Mesangial cell (primary cell): ENCODE measurements at places on chromosomes 3 and 15. TPM values are rescaled to one million over a fixed set of nuclear protein-coding genes. Genes with fewer than 3 reads are reported as not detected.

Gene ZDHHC19
- 0.13 TPM in 1 of 2 replicates, not detected in the other for total RNA-seq

Gene PAQR9
- total RNA-seq, result 0.51 TPM in 1 of 2 replicates, not detected in the other

Gene SERPINI2
- total RNA-seq, result not detected in 2 replicates

Gene WDR93
- 0.16 and 0.25 TPM in 2 replicates for total RNA-seq

Gene GOLGA6B
- total RNA-seq, result not detected in 2 replicates

Gene ZIC4
- not detected in 2 replicates for total RNA-seq

Gene PIF1
- 4.1 and 36.7 TPM in 2 replicates for total RNA-seq

Gene EAF1
- total RNA-seq, result 25.9 and 32.2 TPM in 2 replicates

Gene MYRIP
- total RNA-seq, result 0.51 TPM in 1 of 2 replicates, not detected in the other

Gene SPESP1
- 1.3 and 3.4 TPM in 2 replicates for total RNA-seq

Gene CCDC54
- not detected in 2 replicates for total RNA-seq

Gene CDHR4
- total RNA-seq, result not detected in 2 replicates

Gene ARPP19
- 64.1 and 70.4 TPM in 2 replicates for total RNA-seq

Gene LIPH
- 0.13 TPM in 1 of 2 replicates, not detected in the other for total RNA-seq

Gene FETUB
- total RNA-seq, result not detected in 2 replicates

Gene TTLL13
- total RNA-seq, result under 0.01 TPM in 1 of 2 replicates, not detected in the other

Gene OIP5
- 1.8 and 27.9 TPM in 2 replicates for total RNA-seq

Gene TM4SF18
- total RNA-seq, result 0.51 TPM in 1 of 2 replicates, not detected in the other

Gene MAP6D1
- total RNA-seq, result 2.0 and 2.7 TPM in 2 replicates

Gene SUSD5
- 2.5 and 7.5 TPM in 2 replicates for total RNA-seq

Gene TRIM71
- 0.33 and 1.0 TPM in 2 replicates for total RNA-seq

Gene MORC1
- not detected in 2 replicates for total RNA-seq

Gene GABRR3
- not detected in 2 replicates for total RNA-seq

Gene GABRA5
- 0.25 and 0.33 TPM in 2 replicates for total RNA-seq

Gene FAM3D
- not detected in 2 replicates for total RNA-seq

Gene ATP8B4
- not detected in 2 replicates for total RNA-seq

Gene IGF2BP2
- 50.5 and 57.7 TPM in 2 replicates for total RNA-seq

Gene FGF12
- 0.38 and 0.98 TPM in 2 replicates for total RNA-seq

Gene AMT
- total RNA-seq, result 0.65 and 6.3 TPM in 2 replicates

Gene CELSR3
- 1.1 and 3.8 TPM in 2 replicates for total RNA-seq

Gene FAM81A
- 1.0 and 1.1 TPM in 2 replicates for total RNA-seq

Gene GPR176
- 54.9 and 61.6 TPM in 2 replicates for total RNA-seq

Gene KCTD6
- 4.2 and 5.5 TPM in 2 replicates for total RNA-seq

Gene ASB14
- total RNA-seq, result not detected in 2 replicates

Gene GPR171
- not detected in 2 replicates for total RNA-seq

Gene DAPK2
- 0.16 and 0.38 TPM in 2 replicates for total RNA-seq

Gene RBM6
- 16.8 and 25.0 TPM in 2 replicates for total RNA-seq

Gene TOPAZ1
- not detected in 2 replicates for total RNA-seq

Gene SPTBN5
- under 0.01 and 0.25 TPM in 2 replicates for total RNA-seq

Gene IQCF2
- not detected in 2 replicates for total RNA-seq

Gene HSPBAP1
- 2.4 and 4.2 TPM in 2 replicates for total RNA-seq

Gene SCN5A
- total RNA-seq, result 0.76 and 2.9 TPM in 2 replicates

Gene RBPMS2
- 0.63 and 1.3 TPM in 2 replicates for total RNA-seq

Gene STRIT1
- not detected in 2 replicates for total RNA-seq
